ENCODE measurements at places on chromosomes 2 and 18.

DNA sequence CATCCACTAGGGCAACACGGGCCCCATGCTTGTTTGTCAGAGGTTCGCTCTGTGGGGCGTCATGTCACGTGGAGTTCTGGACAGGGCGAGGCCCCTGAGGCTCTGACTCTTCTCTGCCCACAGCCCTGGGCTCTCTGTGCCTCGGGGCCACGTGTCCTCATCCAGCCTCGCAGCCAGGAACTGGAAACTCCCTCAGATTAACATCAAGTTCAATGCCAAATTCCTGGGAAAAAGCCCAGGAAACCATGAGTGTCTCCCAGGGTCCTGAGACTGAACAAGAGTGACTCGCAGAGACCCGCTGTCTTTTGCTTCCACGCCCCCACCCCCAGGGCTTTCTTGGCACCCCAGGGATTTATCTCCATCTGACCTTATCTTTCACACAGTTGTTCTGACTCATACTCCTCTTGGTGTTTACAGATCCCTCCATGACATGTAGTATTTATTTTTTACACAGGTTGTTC is 174.0 kb upstream of the PIEZO2 start:
- peak; percentile 88 for DNase-seq

DNA sequence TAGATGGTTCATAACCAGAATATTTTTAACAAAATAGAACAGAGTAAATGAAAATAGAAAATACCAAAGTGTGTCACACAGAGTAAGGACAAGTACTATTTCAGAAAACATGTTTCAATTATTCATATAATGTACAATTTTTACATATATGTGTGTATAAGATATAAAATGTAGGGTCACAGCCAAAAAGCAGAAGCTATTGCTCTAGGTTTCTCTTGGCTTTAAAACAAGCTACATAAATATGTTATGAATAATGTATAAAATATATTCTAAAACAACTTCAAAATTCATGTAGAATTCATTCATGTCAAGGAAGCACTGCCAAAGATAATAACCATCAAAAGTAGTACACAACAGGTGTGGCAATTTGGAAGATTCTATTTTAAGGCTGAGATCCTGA is 218.2 kb downstream of the TTC32 start:
- no peak for DNase-seq

GRCh38 chr18:48300463-48300961 is 108.7 kb downstream of the ZBTB7C start:
- DNase-seq = no peak

- DNase-seq = no peak
Observed at GRCh38 chr2:120060088-120060623, 47.3 kb downstream of the EPB41L5 start.

GRCh38 chr2:45922577-45922988 is 271.1 kb downstream of the PRKCE start:
- no peak for DNase-seq

- no peak for DNase-seq
Observed at GRCh38 chr2:38158378-38159118, 82.6 kb upstream of the CYP1B1 start.

DNA sequence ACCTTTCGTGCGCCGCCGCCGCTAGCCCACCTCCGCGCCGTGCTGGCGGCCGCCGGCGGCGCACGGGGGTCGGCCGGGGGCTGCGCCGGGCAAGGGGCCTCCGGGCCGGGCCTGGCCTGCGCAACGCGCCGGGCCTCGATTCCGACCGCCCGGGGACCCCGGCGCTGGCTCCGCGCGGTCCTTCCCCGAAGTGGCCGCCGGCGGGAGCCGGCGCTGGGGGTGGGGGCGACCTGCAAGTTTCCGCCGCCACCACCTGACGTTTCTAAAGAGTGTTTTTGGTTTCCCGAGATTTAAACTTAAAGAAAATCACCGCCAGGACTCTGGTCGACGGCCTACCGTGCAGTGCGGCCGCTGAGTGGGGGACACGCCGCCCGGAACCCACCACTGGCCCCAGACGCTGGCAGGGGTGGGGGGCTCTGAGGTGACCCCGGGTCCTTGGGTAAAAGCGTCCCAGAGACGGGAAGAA is 3.8 kb upstream of the GATA6 start:
- no peak for DNase-seq
